Stimulated activated CD4-positive, alpha-beta T cell treated with anti-CD3 and anti-CD28 coated beads, Interleukin-2, amount 100 ng/mL, for 4 hours (primary cell): ENCODE measurements at places on chromosomes 5 and 9.
A peak's percentile ranks its signal among the peaks of the same experiment; 100 is the strongest.

- DNase-seq = no peak
Measured at GRCh38 chr9:134682651-134683364, 41.2 kb downstream of the COL5A1 start.

DNA sequence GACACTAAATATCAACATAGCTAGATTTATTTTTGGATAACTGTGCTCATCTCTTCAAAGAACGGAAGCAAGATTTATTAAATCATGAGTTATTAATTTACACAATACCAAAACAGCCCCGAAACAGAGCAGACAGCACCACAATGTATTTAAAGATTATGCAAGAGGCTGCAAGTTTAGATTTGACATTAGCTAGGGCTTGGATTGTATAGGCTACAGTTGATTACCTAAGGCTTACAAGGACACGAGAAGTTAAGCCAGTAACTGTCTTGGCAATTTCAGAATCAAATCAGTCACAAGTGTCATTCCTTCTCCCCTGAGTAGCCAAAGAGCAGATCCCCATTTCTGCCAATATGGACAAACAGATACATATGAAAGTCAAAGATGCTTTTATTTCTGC is 152.6 kb downstream of the MED27 start:
- DNase-seq = no peak

- peak; percentile 47 for DNase-seq
Measured at GRCh38 chr5:43603344-43604217, 601 bp downstream of the NNT start.

GRCh38 chr5:155983954-155984353 is 343.0 kb upstream of the SGCD start:
- DNase-seq = no peak

- DNase-seq = no peak
Measured at GRCh38 chr9:83059417-83059816, 3.5 kb downstream of the RASEF start.

DNA sequence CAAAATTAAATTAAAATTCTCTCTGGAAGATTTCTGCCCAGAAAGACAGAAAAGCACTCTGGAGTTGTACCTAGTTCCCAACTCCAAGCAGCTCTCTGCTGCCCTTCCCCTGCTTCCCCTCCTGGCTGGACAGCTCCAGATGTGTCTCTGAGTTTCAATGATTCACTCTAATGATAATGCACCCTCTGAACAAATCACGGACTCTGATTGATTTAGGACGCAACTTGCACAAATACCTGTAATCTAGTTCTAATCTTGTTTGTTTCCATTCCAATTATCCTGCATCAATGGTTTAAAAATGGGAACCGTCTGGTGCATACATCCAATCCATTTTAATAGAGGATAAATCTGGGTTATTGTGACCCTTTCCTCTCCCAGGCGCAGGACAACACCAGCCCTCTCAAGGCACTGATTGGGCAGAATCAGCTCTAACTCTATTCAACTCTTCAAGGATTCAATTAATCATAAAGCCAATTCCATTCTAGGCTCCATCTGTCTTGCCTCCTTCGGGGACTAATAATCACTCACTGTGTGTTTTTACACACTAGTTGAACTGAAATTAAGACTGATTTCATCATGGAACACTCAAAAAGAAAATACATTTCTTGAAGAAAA is 111.2 kb upstream of the LRRTM2 start:
- no peak for DNase-seq

GRCh38 chr5:178180141-178180863 is 6.9 kb downstream of the GMCL2 start:
- no peak for DNase-seq
